GM12878 (cell line): ENCODE measurements at places on chromosomes 11 and 22. TPM values are rescaled to one million over a fixed set of nuclear protein-coding genes. Genes with fewer than 3 reads are reported as not detected.

DNA sequence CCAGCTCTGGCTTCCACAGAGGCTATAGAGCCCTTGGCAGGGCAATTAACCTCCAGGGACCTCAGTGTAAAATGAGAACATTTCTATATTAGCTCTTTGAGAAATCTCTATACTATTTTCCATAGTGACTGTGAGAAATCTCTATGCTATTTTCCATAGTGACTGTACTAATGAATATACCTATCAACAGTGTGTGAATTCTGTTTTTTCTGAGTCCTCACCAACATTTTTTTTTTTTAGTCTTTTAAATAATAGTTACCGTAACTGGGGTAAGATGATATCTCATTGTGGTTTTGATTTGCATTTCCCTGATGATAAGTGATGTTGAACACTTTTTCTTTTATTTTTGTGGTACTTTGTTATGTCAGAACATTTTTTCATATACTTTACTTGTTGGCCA, 7.0 kb upstream of the MTNR1B start:
- H3K27me3 ChIP-seq = no peaks in the 10 kb centered on the region
- DNase-seq = no peak
- no peaks in the 10 kb centered on the region for H3K4me1 ChIP-seq

GRCh38 chr11:33636104-33636503, 64.5 kb downstream of the C11orf91 start:
- H3K36me3 ChIP-seq = no peaks in the 10 kb centered on the region
- no peak for DNase-seq
- no peaks in the 10 kb centered on the region for H3K27me3 ChIP-seq
- no peak overlapping the region for H3K27ac ChIP-seq

GRCh38 chr11:125842321-125842948, 9.3 kb downstream of the PATE4 start:
- H3K4me1 ChIP-seq = no peaks in the 10 kb centered on the region
- no peak overlapping the region for H3K27ac ChIP-seq
- no peaks in the 10 kb centered on the region for H3K36me3 ChIP-seq
- H3K4me3 ChIP-seq = no peak overlapping the region
- DNase-seq = no peak
- H3K27me3 ChIP-seq = no peaks in the 10 kb centered on the region

- no peaks in the 10 kb centered on the region for H3K4me1 ChIP-seq
- DNase-seq = no peak
- H3K27me3 ChIP-seq = no peaks in the 10 kb centered on the region
- H3K27ac ChIP-seq = no peak overlapping the region
- no peaks in the 10 kb centered on the region for H3K36me3 ChIP-seq
- H3K4me3 ChIP-seq = no peak overlapping the region
Measured at GRCh38 chr11:12403122-12403996, 26.0 kb downstream of the PARVA start.

GRCh38 chr22:45774001-45774670, 102.5 kb downstream of the ATXN10 start:
- no peaks in the 10 kb centered on the region for H3K27me3 ChIP-seq
- H3K36me3 ChIP-seq = peaks cover 10% of the 10 kb centered on the region
- DNase-seq = no peak
- H3K27ac ChIP-seq = peak overlapping the region; percentile 100
- no peak overlapping the region for H3K4me3 ChIP-seq

GRCh38 chr11:38809521-38809920, 2211.5 kb upstream of the RAG2 start:
- no peaks in the 10 kb centered on the region for H3K4me1 ChIP-seq
- no peak for DNase-seq
- H3K36me3 ChIP-seq = no peaks in the 10 kb centered on the region
- H3K27ac ChIP-seq = no peak overlapping the region
- H3K4me3 ChIP-seq = no peak overlapping the region

- no peak overlapping the region for H3K27ac ChIP-seq
- no peaks in the 10 kb centered on the region for H3K4me1 ChIP-seq
- H3K36me3 ChIP-seq = no peaks in the 10 kb centered on the region
- H3K27me3 ChIP-seq = peaks cover 1% of the 10 kb centered on the region
Measured at GRCh38 chr22:37433786-37434185, 6.5 kb upstream of the ELFN2 start.

DNA sequence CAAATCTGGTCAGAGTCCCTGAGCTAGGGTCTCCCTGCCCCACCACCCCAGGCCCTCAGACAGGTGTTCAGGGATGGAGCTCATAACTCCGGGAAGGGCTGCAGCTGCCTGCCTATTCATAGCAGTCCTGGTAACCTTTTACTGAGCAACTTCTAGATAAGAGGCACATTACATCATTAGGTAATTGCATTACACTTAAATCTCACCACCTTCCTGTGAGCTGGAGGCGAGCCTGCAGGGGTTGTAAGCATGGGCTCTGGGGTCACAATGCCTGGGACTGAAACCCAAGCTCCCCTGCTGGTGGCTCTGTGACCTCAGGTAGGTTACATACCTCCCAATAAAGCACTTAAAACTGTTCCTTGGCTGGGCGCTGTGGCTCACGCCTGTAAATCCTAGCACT, 22.5 kb downstream of the TP53I11 start:
- H3K27me3 ChIP-seq = peaks cover 1% of the 10 kb centered on the region
- H3K4me1 ChIP-seq = no peaks in the 10 kb centered on the region
- H3K27ac ChIP-seq = no peak overlapping the region
- H3K36me3 ChIP-seq = no peaks in the 10 kb centered on the region
- DNase-seq = no peak

GRCh38 chr11:114864896-114865295, 186.6 kb downstream of the NXPE2 start:
- DNase-seq = no peak
- no peaks in the 10 kb centered on the region for H3K36me3 ChIP-seq
- H3K4me1 ChIP-seq = no peaks in the 10 kb centered on the region
- H3K27ac ChIP-seq = no peak overlapping the region

DNA sequence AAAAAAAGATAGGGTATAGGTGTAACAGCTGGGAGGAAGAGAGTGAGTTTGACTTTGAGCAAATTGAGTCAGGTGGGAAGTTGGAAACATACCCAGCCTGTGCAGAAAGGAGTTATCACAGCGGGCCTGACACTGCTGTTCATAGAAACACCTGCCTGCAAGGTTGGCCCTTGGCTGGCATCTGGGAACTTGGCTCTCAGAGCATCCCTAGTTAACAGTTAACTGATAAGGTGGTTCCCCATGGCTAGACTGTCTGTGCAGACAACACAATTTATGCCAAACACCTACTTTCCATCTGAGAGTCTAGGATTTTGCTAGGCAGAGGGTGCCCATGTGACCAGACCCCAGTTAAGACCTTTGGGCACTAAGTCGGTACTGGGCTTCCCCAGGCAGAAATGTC, 31.4 kb downstream of the ADAMTS8 start:
- H3K27ac ChIP-seq = no peak overlapping the region
- peaks cover 2% of the 10 kb centered on the region for H3K27me3 ChIP-seq
- no peak overlapping the region for H3K4me3 ChIP-seq
- no peaks in the 10 kb centered on the region for H3K36me3 ChIP-seq
- no peak for DNase-seq

DNA sequence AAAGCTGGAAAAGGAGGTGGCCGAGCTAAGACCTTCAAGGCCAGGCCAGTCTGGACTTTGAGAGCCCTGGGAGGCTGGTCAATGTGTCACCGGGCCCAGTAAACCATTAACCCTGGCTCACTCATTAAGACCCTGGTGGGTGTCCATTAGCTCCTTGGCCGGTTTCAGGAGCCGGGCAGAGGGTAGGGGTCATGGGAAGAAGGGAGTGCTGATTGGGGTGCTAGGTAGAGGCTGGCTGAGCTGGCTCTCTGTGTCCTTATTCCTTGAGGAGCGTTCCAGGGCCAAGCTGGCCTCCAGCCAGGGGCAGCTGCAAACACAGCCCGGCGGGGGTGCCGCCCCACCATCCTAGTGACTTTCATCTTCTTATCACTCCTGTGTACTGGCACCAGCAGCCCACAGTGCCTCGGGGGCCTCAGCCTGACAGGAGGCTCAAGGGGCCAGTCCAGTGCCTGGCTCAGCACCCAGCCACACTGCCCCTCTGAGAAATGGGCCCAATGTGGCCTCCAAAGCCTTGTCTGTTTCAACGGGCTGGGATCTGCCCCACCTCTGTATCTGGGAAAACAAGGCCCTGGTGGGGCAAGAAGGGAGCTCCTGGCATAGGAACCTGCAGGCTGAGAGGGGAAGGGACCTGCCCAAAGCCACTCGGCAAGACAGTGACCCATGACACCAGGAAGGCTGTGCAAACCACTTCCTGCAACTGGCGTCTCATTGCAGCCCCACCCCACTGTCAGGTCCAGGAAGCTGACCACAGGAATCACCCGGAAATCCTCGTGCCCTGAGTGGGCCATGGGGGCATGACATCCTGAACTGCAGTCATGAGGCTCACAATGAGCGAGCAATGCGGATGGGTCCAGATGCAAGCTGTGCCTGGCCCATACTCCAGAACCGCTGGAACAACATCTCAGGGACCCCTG, 15.1 kb upstream of the RGL4 start:
- no peaks in the 10 kb centered on the region for H3K27me3 ChIP-seq
- no peaks in the 10 kb centered on the region for H3K36me3 ChIP-seq
- H3K4me1 ChIP-seq = no peaks in the 10 kb centered on the region
- H3K27ac ChIP-seq = no peak overlapping the region
- no peak for DNase-seq

GRCh38 chr11:75240311-75241035, at the start of gene TPBGL:
Gene TPBGL (plus strand): TSS chr11:75240774. CDS start chr11:75241050, 276 bp downstream.
- no peak for DNase-seq
- no peaks in the 10 kb centered on the region; the same call in 1 of the 2 replicates for H3K4me1 ChIP-seq
- no peak within 1 kb of the TSS for H3K27ac ChIP-seq

DNA sequence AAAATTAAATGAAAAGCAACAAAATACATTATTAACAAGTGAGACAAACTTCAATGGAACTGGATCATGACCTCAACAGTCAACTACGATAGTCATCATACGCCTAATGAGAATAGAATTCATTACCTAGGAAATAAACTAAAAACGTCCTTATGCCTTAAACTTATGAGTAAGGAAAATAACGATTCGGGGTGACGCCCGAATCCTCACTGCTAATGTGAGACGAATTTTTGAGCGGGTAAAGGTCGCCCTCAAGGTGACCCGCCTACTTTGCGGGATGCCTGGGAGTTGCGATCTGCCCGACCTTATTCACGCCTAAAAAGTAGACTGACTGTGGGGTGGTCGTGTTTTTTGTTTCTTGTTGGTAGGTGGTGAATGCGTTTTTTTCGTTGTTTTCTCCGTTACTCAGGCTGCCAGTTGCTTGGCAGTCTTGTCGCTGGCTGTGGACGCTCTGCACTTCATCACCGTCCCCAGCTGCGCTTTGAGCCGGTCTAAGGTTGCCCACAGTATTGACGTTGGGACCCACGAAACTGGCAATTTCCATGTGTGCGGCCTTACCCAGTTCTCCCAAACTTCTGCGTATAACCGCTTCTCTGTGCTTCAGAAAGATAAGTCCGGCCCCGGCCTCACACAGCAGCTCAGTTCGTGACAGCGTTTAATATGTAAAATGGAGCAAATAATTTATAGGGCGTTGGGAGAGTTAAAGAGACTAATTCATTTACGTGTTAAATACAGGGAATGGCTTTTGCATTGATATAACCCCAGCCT, 593 bp upstream of the POLDIP3 start:
- peaks cover 17% of the 10 kb centered on the region for H3K4me1 ChIP-seq
- peaks cover 12% of the 10 kb centered on the region; the same call in 1 of the 2 replicates for H3K36me3 ChIP-seq
- H3K27me3 ChIP-seq = no peaks in the 10 kb centered on the region
- peak overlapping the region; percentile 100 for H3K27ac ChIP-seq
- H3K4me3 ChIP-seq = peak overlapping the region; percentile 43; the same call in 1 of the 2 replicates
- DNase-seq = peak; percentile 98

GRCh38 chr22:45154383-45154782, 9.3 kb upstream of the NUP50 start:
- no peak for DNase-seq
- H3K4me3 ChIP-seq = no peak overlapping the region
- H3K27me3 ChIP-seq = no peaks in the 10 kb centered on the region
- peaks cover 3% of the 10 kb centered on the region; the same call in 1 of the 2 replicates for H3K36me3 ChIP-seq
- H3K4me1 ChIP-seq = no peaks in the 10 kb centered on the region
- H3K27ac ChIP-seq = no peak overlapping the region

DNA sequence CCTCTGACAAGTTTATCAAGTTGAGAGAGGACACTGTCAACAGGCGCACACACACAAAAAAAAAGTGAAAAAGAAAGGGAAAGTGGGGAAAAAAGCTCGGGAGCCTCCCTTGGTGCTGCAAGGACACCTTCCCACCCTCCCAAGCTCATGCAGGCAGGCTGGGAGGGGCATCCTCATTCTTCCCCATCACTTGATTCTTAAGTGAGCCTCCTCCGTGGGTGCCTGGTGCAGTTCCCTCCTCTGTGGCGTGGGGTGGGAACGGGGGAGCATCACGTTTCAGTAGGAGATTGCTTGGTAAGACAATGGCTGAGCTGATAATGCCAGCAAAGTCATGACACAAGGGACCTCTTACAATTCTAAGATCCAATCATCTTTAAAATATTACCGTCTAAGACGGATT, 108.8 kb downstream of the NXPE2 start:
- no peak overlapping the region for H3K4me3 ChIP-seq
- no peaks in the 10 kb centered on the region for H3K36me3 ChIP-seq
- no peak overlapping the region for H3K27ac ChIP-seq
- H3K4me1 ChIP-seq = no peaks in the 10 kb centered on the region

DNA sequence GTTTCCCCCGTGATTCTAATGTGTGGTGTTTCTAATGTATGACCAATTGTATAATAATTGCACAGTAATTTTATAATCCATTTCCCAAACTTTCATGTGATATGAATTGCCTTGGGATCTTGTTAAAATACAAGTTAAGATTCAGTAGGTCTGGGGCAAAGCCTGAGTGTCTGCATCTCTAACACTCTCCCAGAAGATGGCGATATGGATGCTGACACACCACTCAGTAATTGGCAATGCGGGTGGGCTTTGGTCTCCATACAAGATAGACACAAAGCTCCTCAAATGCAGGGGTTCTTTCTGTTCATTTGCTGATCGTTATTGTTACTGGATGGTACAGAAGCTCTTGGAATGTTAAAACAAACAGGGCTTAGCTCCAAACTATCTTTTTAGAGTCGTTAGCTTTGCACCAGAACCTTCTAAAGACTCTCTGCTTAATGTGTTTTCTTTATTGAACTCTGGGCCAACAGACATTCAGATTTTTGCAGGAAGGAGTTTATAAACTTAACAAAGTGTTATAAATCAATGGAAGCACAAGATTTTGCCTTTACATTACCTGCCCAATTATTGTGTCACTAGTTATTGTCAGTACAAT, 45.4 kb upstream of the ANO3 start:
- H3K36me3 ChIP-seq = no peaks in the 10 kb centered on the region
- no peak overlapping the region for H3K27ac ChIP-seq
- no peaks in the 10 kb centered on the region for H3K4me1 ChIP-seq
- DNase-seq = no peak
- no peaks in the 10 kb centered on the region for H3K27me3 ChIP-seq

Gene CLDN5
- 0.11 TPM in 1 of 2 replicates, not detected in the other for polyA plus RNA-seq

Gene KREMEN1
- 0.10 TPM in 1 of 2 replicates, not detected in the other for polyA plus RNA-seq

Gene C11orf52
- not detected in 2 replicates for polyA plus RNA-seq

Gene KIF18A
- polyA plus RNA-seq = 27.4 and 29.1 TPM in 2 replicates

Gene OR10A3
- polyA plus RNA-seq = not detected in 2 replicates

Gene USP35
- 0.26 and 0.28 TPM in 2 replicates for polyA plus RNA-seq

Gene DENND6B
- polyA plus RNA-seq = 8.6 and 10.3 TPM in 2 replicates

Gene HSD17B12
- polyA plus RNA-seq = 66.0 and 72.2 TPM in 2 replicates

Gene NCF4
- polyA plus RNA-seq = 78.5 and 85.4 TPM in 2 replicates

Gene FAT3
- polyA plus RNA-seq = 0.04 TPM in 1 of 2 replicates, not detected in the other

Gene TMEM191C
- polyA plus RNA-seq = 0.36 and 0.51 TPM in 2 replicates
